ENCODE measurements at places on chromosomes 16 and 17.

- DNase-seq, result no peak
Observed at GRCh38 chr17:12301551-12301950, 280.9 kb downstream of the MAP2K4 start.

- peak; percentile 16 for DNase-seq
Observed at GRCh38 chr17:4304417-4305027, 40.7 kb upstream of the ANKFY1 start.

GRCh38 chr17:45296833-45297124, 20.0 kb downstream of the MAP3K14 start:
- no peak for DNase-seq

DNA sequence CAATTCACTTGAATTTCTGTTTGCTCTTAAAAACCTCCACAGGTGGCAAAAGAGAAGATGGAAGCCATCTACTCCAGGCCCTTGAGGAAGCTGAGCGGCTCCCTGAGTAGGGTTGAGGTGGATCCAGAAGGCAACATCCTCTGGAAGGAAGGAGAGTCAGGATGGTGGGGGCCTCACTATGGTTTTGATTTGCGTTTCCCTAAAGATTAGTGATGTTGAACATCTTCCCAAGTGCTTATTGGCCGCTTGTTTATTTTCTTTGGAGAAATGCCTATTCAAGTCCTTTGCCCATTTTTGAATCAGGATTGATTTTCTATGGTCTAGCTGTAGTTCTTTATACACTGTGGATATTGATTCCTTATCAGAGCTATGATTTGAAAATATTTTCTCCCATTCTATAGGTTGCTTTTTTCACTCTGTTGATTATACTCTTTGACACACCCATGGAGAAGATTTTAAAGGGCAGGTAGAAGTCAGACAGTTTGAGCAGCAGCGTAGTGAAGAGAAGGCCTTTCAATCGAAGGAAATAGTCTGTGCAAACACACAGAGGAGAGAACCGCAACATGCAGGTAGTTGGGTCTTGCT, 58.6 kb downstream of the WSB1 start:
- DNase-seq, result no peak

- DNase-seq, result no peak
Observed at GRCh38 chr17:2602597-2603017, 9.2 kb downstream of the PAFAH1B1 start.

GRCh38 chr16:57140931-57141668, 44.7 kb downstream of the PSME3IP1 start:
- no peak for DNase-seq

- DNase-seq, result no peak
Observed at GRCh38 chr16:58449768-58450167, 50.2 kb upstream of the NDRG4 start.

DNA sequence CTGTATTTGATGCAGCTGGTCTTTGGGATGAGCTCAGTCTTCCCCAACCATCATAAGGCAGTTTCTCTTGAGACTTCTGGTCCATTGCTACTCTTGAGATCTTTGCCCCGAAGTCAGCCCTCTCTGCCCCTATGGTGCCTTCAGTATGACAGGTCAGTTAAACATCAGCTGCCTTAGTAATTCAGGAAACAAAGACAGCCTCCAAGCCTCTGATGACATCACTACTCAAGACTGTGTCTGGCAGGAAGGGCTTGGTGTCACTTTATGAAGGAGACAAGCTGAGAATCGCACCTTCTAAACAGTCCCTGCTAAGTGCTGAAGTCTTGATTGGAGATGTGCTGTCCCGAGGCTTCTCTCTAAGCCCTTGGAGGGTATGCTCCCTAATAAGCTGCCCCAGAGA, 104.9 kb upstream of the TBX2 start:
- DNase-seq, result no peak

All from stimulated activated CD4-positive, alpha-beta T cell treated with anti-CD3 and anti-CD28 coated beads, Interleukin-15, amount 100 ng/mL, for 48 hours (primary cell).